Spleen (tissue), 13 donors: ENCODE measurements at places on chromosomes 4 and X.

- DNase-seq = peak; percentile 88
Observed at GRCh38 chrX:118974908-118975671, 672 bp downstream of the LONRF3 start.

- no peak for DNase-seq
Observed at GRCh38 chr4:169870507-169870906, 112.8 kb upstream of the HPF1 start.

DNA sequence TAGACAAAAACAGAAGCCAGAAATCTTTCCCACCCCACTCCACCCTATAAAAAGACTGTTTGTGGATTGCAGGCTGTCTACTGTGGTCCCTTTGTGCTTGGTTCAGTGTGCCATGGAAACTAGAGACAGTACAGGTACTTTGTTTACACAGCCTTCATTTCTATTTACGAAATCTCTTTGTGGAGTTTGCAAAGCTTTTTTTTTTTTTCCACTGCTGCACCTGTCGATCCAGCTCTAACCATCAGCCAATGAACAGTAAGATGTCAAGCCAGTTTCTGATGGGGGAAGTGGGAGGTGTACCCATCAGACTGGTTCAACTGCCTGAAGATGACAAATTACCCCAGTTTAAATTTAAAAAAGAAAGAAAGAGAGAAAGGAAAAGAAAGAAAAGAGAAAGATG lies 20.2 kb upstream of the LRBA start:
- no peak for DNase-seq

- no peak for DNase-seq
Observed at GRCh38 chr4:81673961-81674360, 202.3 kb upstream of the RASGEF1B start.

DNA sequence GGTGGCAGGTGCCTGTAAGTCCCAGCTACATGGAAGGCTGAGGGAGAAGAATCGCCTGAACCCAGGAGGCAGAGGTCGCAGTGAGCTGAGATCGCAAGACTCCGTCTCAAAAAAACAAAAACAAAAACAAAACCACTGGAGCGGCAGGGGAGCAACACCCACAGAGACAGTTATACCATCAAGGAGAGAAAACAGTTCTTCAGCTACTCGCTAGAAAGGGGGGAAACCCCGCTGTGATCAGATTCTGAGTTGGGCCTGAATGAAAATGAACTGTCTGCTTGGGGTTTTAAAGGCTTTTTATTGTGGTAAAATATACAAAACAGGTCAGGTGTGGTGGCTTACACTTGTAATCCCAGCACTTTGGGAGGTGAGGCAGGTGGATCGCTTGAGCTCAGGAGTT lies 16.8 kb upstream of the IRAK1 start:
- DNase-seq = no peak

DNA sequence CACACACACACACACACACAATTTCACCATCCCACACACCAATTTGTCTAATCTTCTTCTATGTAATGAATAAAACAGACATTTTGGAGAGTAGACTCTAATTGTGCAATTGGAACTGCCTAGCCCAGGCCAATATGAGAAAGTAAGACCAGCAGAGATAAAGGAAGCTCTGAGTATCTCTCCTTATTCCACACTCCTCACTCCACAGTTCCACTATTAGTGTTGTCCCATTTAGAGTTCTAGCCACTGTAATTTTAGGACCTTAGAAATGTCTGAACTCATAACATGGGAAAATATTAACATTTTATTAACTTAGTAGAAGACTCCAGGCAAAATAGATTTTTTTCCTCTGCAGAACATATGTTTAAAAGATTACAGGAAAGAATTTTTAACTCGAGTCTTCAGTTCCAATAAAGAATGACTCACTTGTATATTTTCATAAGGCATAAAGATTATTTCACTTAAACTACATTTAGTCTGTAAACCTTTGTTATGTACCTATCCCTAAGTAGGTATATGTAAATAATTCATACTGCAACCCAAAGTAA lies 297.6 kb upstream of the INTU start:
- no peak for DNase-seq

DNA sequence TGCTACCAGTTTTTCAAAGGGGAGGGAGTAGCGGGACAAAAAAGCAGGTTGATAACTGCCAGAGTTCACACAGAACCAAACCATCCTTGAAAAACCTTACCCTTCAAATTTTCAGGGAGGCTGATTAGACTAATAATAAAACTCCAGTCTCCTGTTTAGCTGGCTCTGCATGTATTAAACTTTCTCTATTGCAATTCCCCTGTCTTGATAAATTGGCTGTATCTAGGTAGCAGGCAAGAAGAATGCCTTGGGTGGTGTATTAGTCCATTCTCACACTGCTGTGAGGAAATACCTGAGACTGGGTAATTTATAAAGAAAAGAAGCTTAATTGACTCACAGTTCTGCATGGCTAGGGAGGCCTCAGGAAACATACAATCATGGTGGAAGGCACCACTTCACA lies 18.1 kb upstream of the PLP1 start:
- DNase-seq = no peak

GRCh38 chrX:68942840-68943239 lies 114.0 kb downstream of the EFNB1 start:
- DNase-seq = no peak

DNA sequence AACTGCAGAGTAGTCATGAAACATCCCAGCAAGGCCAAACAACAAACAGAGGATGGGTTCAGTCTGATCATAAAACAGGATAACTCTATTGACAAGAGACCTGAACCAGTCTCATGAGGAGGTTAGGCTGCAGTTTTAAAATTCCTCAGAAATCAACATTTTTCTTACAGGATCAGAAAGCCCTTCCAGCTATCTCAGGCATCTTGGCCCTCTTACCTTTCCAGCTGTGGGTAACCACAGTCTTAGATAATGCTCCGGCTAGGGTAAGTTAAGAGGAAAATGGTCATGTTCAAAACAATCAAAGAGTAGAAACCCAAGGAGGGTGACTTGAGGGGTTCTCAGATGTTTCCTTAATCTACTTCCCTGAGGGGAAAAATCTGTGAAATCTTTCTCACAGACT lies 5.1 kb downstream of the CTSO start:
- no peak for DNase-seq

DNA sequence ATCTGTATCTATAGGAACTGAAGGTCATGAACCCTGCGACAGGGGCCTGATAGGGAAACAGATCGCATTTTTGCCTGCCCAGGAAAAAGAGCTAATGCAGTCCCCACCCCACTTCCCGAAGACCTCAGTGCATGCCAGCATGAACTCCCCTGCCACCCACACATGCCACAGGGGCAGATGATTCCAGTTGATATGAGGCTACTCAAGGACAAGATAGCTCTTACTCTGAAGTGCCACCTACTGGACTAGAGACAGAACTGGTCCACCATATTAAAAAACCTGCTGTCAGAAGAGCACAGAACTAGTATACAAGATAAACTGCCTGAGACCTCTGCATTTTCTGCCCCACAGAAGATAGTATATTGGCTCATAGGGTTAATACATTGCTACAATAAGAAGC lies 68.0 kb downstream of the YIPF7 start:
- no peak for DNase-seq

- no peak for DNase-seq
Observed at GRCh38 chr4:127071443-127071842, 561.3 kb upstream of the INTU start.

DNA sequence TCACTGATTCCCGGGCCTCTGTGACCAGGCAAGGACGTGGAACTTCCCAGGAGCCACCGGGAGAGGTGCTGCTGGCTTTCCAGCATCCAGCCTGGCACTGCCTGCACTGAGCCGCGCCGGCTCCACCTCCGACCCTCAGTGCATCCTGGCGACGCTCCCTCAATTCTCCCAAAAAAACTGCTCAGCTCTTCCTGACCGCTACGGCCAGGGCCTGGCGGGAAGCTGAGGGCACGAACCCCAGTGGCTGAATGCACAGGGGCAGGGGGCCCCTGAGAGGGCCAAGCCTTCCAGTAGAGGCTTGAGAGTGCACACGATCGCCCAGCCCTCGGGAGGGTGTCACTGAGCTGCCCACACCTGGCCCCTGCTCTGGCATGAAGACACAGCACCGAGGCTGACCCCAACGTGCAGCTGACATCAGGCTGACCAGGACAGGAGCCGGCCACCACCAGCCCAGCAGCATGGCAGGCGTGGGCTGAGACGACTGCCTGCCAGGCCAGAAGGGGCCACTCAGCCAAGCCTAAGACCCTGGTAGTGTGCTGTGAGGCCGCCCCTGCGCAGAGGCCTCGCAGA lies 6.9 kb downstream of the CTBP1 start:
- peak; percentile 70 for DNase-seq

- DNase-seq = no peak
Observed at GRCh38 chrX:54540289-54540688, 10.3 kb downstream of the GNL3L start.

GRCh38 chr4:127203562-127204200 lies 429.1 kb upstream of the INTU start:
- DNase-seq = no peak

GRCh38 chrX:150887906-150888465 lies 10.5 kb downstream of the CD99L2 start:
- DNase-seq = no peak

DNA sequence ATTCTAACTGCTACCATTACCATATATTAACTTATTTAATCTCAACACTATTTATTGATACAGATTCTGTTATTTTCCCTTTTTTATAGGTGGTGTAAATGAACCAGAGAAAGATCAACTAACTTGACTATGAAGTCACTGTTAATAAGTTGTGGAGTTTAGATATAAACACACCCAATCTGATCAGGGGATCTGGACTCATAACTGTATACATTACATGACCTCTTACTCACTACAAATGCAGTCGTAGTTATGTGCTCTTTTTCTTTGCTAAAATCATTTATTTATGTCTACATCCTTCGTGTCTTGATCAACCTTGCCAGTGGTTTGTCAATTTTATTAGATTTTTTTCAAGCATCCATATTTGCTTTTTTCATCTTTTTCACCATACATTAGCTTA lies 614.8 kb upstream of the FAM241A start:
- no peak for DNase-seq

- DNase-seq = no peak
Observed at GRCh38 chrX:148214786-148215185, 233.6 kb downstream of the FMR1NB start.

- DNase-seq = peak; percentile 77
Observed at GRCh38 chr4:40600850-40601249, 28.8 kb downstream of the RBM47 start.

- no peak for DNase-seq
Observed at GRCh38 chr4:101187841-101188240, 159.5 kb downstream of the PPP3CA start.

DNA sequence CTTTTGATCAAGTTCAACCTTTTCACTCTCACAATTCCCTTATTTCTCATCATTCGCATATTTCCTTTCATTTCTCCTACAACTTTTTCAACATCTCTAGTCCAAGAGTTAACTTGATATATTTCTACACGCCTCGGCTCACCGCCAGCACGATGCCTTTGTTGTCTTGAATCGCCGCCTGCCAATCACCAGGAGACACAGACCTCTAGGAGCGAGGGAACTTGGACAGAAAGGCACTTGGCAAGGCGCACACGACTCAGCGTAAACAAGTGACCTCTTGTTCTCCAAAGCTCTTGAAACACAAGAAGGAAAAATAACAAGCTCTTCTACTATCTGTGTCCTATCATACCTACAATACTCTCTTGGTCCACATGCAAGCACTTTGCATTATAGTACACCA lies 27.1 kb upstream of the RBMX start:
- DNase-seq = no peak
